Smooth muscle cell of the pulmonary artery (primary cell): ENCODE measurements at places on chromosomes 11 and 22. TPM values are rescaled to one million over a fixed set of nuclear protein-coding genes. Genes with fewer than 3 reads are reported as not detected.

Gene SLC37A2
- 0.13 and 1.7 TPM in 2 replicates for total RNA-seq

Gene CCND1
- 812 and 1,210 TPM in 2 replicates for total RNA-seq

Gene RAB36
- 3.8 and 4.8 TPM in 2 replicates for total RNA-seq

Gene LDHAL6A
- total RNA-seq: not detected in 2 replicates

Gene HTR3B
- not detected in 2 replicates for total RNA-seq

Gene CECR2
- total RNA-seq: 0.03 TPM in 1 of 2 replicates, not detected in the other

Gene DBX1
- not detected in 2 replicates for total RNA-seq

Gene OR52N4
- not detected in 2 replicates for total RNA-seq

Gene LRRN4CL
- 3.3 and 4.9 TPM in 2 replicates for total RNA-seq

Gene KREMEN1
- total RNA-seq: 1.6 and 6.5 TPM in 2 replicates

Gene ACCSL
- not detected in 2 replicates for total RNA-seq

Gene SPI1
- total RNA-seq: not detected in 2 replicates

Gene LMO1
- not detected in 2 replicates for total RNA-seq

Gene TRIM29
- 0.20 and 0.33 TPM in 2 replicates for total RNA-seq

Gene GRAMD4
- total RNA-seq: 21.1 and 70.6 TPM in 2 replicates

Gene RTN4R
- total RNA-seq: 0.52 and 0.76 TPM in 2 replicates

Gene TSSK2
- total RNA-seq: not detected in 2 replicates

Gene DDX25
- not detected in 2 replicates for total RNA-seq

Gene HORMAD2
- not detected in 2 replicates for total RNA-seq

Gene TMEM135
- 19.8 and 25.3 TPM in 2 replicates for total RNA-seq
